ENCODE measurements at places on chromosomes 1 and 21. TPM values are rescaled to one million over a fixed set of nuclear protein-coding genes. Genes with fewer than 3 reads are reported as not detected.

DNA sequence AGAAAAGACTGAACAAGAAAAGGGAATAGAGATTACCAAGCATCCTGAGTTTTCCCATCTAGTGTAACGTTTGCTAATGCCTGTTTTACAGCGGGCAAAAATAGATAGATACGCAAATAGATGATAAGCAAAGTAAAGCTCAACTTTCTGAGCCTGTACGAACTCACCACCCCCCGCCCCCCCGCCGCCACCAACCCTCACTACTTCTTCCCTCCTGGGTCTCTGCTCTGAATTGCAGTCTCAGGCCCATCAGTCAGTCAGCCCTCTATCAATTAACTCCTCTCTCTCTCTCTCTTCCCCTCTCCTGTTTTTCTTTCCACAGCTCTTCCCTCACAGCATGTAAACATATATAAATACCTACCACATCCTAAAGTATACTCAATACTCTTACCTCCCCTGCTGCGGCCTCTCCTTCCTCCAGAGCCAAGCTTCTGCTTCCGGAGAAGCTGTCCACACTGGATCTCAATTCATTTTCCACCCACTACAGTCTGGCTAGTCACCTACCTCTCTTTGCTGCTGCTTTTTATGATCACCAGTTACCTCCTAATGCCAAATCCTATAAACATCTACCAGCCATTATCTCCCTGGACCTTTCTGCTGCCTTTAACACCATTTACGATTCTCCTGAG lies 64.6 kb downstream of the CAPN2 start:
- H3K27me3 ChIP-seq = no peaks in the 10 kb centered on the region
- peaks cover 41% of the 10 kb centered on the region for H3K36me3 ChIP-seq
- no peak overlapping the region for H3K4me3 ChIP-seq
- DNase-seq = no peak

DNA sequence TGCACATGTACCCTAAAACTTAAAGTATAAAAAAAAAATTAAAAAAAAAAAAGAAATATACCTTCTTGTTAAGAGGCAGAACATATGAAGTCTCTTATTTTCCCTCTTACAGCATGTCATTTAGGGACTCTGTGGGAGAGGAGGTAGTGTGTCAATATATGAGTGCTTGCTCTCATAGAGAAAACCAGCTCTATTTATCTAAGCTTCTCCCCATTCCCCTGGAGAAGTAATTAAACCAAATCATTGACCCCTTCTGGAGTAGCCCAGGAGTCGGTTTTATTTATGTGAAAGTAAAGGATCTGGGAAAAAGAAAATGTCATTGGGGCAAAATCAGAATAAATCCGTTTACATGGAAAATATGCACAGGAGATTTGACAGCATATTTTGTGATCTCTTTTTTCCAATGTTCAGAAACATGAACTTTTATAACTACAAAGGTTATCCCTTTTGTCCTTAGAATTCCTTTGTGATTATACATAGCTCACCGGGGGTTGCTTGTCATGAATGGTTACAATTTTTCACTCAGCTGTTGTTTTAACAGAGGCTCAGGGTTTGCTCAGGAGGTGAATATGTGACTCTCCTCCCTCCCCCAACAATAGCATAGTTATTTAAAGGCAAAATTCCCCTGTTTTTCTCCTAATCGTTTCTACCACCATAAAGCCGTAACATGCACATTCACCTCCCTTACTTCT lies 114.5 kb upstream of the C1orf21 start:
- H3K36me3 ChIP-seq = no peaks in the 10 kb centered on the region
- no peaks in the 10 kb centered on the region for H3K4me1 ChIP-seq
- no peaks in the 10 kb centered on the region for H3K27me3 ChIP-seq
- H3K27ac ChIP-seq = no peak overlapping the region
- H3K4me3 ChIP-seq = no peak overlapping the region

DNA sequence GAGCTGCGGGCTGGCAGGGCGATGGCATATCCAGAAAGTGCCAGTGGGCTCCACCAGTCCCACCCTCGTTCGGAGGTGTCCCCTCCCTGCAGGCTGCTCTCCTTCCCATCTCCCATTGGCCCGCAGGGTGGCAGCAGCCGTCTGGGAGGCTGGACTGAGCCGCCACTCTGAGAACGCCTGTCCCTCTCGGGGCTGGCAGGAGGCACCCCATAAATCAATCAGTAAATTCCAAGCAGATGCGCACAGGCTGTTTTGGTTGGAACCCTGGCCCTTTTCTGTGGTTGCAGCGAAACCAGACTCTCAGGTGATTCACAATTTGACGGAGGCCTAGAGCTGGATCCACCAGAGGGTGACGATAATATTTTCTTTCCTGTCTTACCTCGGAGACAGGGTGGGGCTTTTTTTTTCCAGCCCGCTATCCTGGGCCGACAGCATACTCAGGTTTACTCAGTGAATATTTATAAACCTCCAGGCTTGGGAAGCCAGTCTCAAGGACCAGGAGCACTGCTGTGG lies 99.7 kb downstream of the GLIS1 start:
- no peaks in the 10 kb centered on the region for H3K4me1 ChIP-seq
- H3K27me3 ChIP-seq = peaks cover 6% of the 10 kb centered on the region
- no peaks in the 10 kb centered on the region for H3K36me3 ChIP-seq
- H3K27ac ChIP-seq = no peak overlapping the region

DNA sequence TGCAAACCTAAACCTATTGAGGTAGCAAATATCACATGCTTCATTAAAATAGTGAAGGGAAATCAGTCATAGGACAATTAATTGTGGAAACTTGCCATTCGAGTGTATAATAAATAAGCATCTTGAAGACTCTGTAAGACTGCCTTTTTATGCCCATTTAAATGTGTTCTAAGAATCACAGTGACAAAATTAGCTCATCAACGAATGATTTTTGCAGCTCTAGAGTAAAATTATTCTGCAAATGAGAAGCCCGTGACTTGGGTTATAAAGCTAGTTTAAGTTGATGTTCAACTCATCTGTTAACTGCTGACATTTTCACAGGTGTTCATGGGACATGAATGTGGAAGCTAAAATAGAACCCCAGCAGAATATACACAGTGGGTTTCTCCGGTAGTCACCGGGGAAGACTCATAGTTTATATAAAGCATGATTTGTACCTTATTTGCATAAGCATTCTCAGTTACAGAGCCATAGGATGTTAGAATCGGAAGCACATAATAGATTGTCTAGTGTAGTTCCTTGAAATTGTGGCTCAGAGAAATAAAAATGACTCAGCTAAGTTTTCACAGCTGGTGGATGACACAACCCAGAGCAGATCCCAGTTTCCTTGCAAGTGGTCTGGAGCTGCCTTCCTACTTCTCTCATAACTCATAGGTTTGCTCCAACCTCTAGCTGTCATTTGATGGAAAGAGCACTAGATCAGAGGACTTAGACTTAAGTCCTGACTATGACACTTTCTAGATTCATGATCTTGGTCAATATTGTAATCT lies 107.3 kb downstream of the UCHL5 start:
- H3K36me3 ChIP-seq = no peaks in the 10 kb centered on the region
- DNase-seq = no peak
- H3K4me3 ChIP-seq = no peak overlapping the region
- H3K27me3 ChIP-seq = no peaks in the 10 kb centered on the region
- H3K4me1 ChIP-seq = peaks cover 14% of the 10 kb centered on the region

GRCh38 chr21:31195334-31196015 lies 148.6 kb downstream of the TIAM1 start:
- H3K4me3 ChIP-seq = no peak overlapping the region
- H3K27ac ChIP-seq = no peak overlapping the region
- peaks cover 8% of the 10 kb centered on the region for H3K4me1 ChIP-seq
- H3K27me3 ChIP-seq = no peaks in the 10 kb centered on the region
- no peaks in the 10 kb centered on the region for H3K36me3 ChIP-seq

PLA2G2F gene
- not detected for polyA plus RNA-seq

DNA sequence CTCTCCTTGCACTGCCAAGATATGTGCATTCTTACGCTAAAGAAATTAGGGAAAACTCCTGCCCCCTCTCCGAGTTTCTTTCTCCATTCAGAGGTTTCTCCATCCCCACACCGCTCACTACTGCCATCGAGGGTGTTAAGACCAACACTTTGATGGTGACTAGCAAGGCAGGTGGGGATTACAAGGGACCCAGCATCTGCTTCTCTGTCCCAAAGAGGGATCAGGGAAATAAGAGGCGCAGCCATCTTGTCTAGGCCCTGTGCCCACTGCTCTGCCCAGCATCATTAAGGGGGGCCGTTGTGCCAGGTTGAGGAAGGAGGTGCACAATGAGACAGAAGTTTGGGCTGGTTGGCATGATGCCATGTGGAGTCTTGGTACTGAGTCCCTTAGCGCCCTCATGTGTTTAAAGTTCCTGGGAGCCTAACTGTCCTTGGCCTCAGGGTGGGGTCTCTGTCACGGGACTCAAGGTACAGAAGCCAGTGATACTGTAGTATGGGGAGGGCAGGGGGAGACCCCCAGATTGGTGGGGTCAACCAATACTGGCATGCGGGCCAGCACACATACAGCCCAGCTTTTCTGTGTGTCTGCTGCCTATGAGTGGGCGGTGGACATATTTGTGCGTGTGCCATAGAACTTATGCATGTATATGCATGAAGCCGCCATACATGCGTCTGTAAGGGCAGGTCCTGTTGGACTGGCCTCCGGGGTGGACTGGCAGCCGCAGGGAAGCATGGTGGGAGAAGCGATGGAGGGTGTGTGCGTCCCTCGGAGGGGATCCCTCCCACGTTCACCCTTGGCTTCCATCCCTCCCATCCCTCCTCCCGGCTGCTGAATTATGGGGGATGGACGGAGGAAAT lies 5.5 kb downstream of the EFNA3 start:
- peaks cover 54% of the 10 kb centered on the region for H3K27me3 ChIP-seq
- no peaks in the 10 kb centered on the region for H3K36me3 ChIP-seq
- peaks cover 70% of the 10 kb centered on the region for H3K4me1 ChIP-seq
- peak; percentile 74 for DNase-seq

DNA sequence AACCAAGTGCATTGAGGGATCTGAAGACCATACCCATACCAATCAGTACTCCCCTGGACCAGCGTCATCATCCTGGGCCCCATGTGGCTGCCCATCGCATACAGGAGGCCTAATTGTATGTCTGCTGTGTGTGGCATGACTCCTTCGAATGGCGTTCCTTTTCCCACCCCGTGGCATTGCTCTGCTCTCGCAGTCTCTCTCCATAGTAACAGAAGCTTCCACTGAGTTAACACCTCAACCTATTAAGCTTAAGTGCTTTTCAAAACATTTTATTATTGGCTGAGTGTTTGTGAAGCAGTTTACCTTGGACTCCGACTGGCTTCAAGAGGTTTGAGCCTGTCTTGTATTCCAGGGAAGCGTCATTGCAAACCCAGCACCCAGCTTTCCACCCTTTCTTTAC lies 187.1 kb upstream of the LMO4 start:
- no peak overlapping the region for H3K4me3 ChIP-seq
- no peaks in the 10 kb centered on the region for H3K27me3 ChIP-seq
- H3K4me1 ChIP-seq = no peaks in the 10 kb centered on the region
- H3K27ac ChIP-seq = no peak overlapping the region
- H3K36me3 ChIP-seq = no peaks in the 10 kb centered on the region
- DNase-seq = no peak

SRSF4 gene
- 56.5 TPM for polyA plus RNA-seq

GRCh38 chr1:35270836-35271235 lies 2.3 kb downstream of the ZMYM4 start:
- DNase-seq = no peak
- H3K4me1 ChIP-seq = peaks cover 38% of the 10 kb centered on the region
- H3K4me3 ChIP-seq = no peak overlapping the region
- no peaks in the 10 kb centered on the region for H3K27me3 ChIP-seq

GRCh38 chr1:224851210-224851847 lies 78.1 kb upstream of the DNAH14 start:
- H3K27me3 ChIP-seq = no peaks in the 10 kb centered on the region
- H3K27ac ChIP-seq = no peak overlapping the region
- no peaks in the 10 kb centered on the region for H3K36me3 ChIP-seq
- DNase-seq = peak; percentile 62
- no peaks in the 10 kb centered on the region for H3K4me1 ChIP-seq

- no peak overlapping the region for H3K27ac ChIP-seq
- peaks cover 9% of the 10 kb centered on the region for H3K4me1 ChIP-seq
- no peak for DNase-seq
These were observed 2.9 kb downstream of the KRTAP10-2 start for GRCh38 chr21:44548381-44548780.

DNA sequence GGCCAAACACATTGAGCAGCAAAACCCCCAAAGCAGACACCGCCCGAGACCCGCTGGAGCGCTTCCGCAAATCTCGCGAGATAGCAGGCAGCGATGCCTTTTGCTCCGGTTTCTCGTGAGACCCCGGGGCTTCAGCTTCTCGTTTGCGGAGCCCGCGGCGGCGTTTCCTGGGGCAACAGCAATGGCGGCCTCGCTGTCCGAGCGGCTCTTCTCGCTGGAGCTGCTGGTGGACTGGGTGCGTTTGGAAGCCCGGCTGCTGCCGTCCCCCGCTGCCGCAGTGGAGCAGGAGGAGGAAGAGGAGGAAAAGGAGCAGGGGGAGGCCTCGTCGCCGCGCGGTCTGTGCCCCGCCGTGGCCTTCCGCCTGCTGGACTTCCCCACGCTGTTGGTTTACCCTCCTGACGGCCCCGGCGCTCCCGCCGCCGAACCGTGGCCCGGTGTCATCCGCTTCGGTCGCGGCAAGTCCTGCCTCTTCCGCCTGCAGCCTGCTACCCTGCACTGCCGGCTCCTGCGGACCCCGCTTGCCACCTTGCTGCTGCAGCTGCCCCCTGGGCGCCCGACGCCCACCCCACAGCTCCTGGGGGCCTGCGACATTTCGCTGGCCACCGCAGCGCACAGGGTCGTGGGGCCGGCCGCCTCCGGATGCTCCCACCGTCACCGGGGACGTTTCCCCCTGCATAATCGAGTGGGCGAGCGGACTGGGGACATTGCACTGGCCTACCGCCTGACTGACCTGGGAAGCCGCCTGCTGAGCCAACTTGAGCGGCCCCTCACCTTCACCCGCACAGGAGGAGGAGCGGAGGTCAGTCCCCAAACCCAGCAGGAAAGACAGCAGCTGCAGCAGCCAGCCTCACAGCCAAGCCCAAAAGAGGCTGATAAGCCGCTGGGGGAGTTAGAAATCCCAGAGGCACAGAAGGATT lies at the start of gene MAP10:
TSS of gene MAP10 (plus strand) at position 148 of the 917 bp plus-strand sequence. CDS start at position 182, 34 bp downstream.
- peak within 1 kb of the TSS; percentile 69 for H3K27ac ChIP-seq
- no peaks in the 10 kb centered on the region for H3K36me3 ChIP-seq
- DNase-seq = peak; percentile 66

- H3K4me1 ChIP-seq = no peaks in the 10 kb centered on the region
- no peak overlapping the region for H3K4me3 ChIP-seq
- no peak for DNase-seq
- H3K27ac ChIP-seq = no peak overlapping the region
- no peaks in the 10 kb centered on the region for H3K27me3 ChIP-seq
These were observed 16.9 kb upstream of the QSOX1 start for GRCh38 chr1:180137776-180138175.

Data from stomach (tissue), 19 donors.